ENCODE measurements at places on chromosomes 13 and 19.
A peak's percentile ranks its signal among the peaks of the same experiment; 100 is the strongest.

GRCh38 chr19:47593860-47594259 lies 15.1 kb upstream of the BICRA start:
- DNase-seq, result no peak

- DNase-seq, result no peak
Observed at GRCh38 chr19:21321134-21321533, 8.1 kb downstream of the ZNF708 start.

GRCh38 chr13:25768838-25769237 lies 283.0 kb downstream of the SHISA2 start:
- no peak for DNase-seq

DNA sequence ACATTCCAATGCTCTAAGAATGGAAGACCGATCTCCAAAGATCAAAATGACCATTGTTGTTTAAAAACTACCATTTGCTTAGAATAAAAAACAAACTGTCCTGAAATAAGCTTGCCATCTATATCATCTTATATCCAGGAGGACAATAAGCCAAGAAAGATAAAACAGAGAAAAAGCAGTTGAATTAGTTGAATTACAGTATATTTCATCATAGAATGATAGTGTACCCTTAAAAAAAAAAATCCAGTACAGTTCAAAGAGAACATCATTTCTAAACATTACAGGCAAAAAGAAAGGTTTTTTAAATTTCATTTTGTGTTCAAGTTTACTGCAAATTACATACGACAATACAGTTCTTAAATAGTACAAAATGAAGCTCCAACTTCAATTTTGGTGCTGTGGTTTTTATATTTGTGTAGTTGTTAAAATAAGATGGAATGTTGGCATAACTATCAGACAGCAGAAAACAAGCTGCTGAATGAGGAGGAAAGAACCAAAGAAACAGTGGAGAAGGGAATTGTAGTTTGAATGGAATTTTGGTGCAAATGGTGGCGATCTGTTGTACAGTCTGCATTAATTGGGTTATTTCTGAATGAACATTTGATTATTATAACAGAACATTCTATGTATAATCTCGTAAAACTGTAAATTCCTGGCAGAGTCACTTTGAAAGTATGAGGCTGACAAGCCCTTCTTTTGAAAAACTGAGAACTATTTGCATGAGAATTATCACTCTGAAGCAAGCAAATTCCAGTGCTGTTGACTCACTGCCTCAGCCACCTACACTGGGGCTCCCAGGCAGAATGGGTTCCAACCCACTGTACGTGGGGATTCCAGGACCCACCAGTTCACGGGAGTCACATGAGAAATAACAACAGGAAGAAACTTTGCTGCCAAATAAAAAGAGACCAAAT lies 37.7 kb downstream of the LHFPL6 start:
- no peak for DNase-seq

DNA sequence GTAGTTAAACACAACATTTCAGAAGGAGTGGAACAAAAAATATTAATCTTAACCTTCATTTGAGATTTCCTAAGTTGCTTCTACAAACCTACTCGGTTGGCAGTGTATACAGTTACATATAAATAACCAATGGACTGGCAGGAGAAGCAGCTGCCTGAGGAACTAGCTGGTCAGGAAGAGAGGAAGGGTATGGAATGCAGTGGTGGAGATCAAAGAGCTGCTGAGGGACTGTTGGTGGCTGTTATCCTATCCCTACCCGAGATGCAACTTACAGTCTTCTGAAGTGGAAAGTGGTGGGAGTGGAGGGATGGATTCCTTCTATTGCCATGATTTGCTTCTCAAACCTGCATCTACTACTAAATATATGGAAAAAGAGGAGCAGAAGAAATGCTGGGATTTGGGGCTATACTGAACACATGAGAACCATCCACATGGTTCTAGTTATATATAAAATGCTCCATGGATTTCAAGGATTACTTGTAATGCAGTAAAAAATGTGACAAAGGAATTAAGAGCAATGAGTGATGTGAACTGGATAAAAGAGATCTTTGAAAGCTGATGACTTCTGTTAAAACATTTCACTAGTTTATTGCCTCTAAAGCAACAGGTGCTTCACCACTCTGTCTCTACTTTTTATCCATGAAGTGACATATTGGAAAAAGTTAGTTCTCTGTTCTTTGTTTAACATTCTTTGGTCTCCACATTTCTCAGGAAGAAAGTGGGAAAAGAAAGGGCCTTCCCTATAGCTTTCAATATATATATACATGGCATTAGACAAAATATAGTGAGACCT lies 29.9 kb downstream of the MICU2 start:
- DNase-seq, result no peak

DNA sequence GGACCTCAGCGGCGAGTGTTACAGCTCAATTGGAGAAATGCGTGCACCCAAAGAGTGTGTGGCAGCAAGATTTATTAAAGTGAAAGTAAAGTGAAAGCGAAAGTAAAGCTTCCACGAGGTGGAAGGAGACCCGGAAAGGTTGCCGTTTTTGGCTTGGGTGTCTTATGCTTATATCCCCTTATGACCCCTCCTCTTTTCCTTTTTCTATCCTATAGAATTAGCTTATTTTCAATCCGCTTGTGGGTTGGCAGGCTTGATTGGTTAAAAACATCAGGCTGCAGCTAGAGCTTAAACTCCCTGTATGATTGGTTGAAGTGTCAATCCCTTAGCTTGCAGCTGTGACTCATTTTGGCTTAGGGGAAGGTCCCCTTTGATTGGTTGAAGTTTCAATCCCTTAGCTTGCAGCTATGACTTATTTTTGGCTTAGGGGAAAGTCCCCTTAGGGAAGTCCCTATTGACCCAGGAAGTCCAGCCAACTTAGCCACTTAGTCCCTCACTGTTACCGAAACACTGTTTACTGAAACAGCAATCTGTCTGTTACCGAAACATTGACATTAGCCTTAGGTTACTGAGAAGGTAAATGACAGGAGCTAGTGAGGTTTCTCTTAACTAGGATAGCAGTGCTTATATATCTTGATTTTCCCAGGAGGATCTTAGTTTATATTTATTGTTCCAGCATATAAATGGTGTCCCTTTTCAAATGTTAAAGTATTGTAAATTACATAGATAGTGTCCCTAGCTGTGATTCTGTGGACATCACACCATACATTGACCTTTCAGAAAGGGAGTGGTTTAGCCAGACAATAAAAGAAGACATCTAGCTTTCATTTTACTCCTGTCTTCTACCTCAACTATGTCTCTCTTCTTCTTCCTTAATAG lies 575.8 kb downstream of the DACH1 start:
- DNase-seq, result peak; percentile 69

- DNase-seq, result peak; percentile 66
Observed at GRCh38 chr19:2027361-2027760, 11.8 kb upstream of the BTBD2 start.

GRCh38 chr13:60398907-60399589 lies 2.0 kb downstream of the TDRD3 start:
- peak; percentile 37 for DNase-seq

DNA sequence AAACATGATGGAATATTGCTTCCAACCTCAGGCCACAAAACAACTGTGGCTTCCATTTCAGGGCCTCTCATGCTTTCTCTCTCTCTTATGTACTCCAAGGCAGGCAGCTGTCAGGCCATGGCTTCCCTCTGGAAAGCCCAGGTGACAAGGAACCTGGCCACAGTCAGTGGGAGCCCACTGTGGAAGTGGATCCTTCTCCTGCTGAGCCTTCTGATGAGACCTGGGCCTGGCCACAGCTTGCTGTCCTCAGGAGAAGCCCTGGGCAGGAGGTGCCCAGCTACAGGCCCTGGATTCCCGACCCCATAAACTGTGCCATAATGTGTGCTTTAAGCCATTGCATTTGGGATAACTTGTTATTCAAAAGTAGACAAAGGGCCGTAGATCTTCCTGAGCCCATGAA lies 71.2 kb downstream of the SPACA7 start:
- no peak for DNase-seq

DNA sequence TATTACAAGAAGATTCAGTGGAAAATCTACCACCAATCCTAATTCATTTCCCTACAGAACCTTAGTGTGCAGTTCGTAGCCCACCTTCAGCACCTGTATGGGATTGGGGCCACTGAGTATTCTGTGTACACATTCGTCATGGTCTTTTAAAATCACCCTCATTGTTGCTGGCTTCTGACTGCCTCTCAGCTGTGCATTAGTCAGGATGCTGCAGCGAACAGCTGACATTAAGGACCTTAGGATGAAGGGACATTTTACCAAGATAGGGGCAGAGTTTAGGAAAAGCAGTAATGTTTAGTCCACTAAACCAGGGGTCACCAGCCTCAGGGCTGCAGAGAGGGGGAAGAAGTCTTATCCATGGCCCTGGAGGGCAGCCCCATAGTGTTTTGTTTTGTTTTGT lies 176.5 kb downstream of the COL4A1 start:
- no peak for DNase-seq

GRCh38 chr13:42875475-42876269 lies 94.3 kb downstream of the FAM216B start:
- peak; percentile 27 for DNase-seq

GRCh38 chr19:11483366-11484111 lies 2.7 kb upstream of the ELAVL3 start:
- DNase-seq, result no peak

DNA sequence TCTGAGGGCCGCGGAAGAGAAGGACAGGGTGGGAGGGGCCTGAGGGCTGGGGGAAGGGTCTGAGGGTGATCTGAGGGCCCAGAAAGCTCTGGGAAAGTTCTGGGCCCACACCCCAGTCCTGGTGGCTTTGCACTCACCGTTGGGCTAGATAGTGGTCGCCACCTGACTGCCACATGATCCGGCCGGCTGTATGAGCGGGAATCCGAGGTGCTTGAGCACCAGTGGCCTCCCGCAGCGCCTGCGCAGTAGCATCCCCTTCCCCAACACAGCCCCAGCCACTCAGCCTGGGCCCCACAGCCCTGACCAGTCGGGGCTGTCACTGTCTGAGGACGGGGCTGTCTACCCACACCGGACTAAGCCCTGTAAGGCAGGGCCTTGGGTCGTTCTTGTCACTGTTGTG lies 15.0 kb downstream of the PRODH2 start:
- DNase-seq, result peak; percentile 60

DNA sequence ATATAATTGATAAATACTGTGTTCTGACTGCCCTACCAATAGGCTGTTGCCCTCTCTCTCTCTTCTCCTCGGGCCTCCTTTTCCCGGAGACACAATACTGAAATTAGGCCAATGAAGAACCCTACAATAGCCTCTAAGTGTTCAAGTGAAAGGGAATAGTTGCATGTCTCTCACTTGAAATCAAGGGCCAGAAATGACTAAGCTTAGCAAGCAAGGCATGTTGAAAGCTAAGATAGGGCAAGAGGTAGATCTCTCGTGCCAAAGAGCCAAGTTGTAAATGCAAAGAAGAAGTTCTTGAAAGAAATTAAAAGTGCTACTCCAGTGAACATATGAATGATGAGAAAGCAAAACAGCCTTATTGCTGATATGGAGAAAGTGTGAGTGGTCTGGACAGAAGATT lies 13.3 kb downstream of the KATNAL1 start:
- DNase-seq, result peak; percentile 61

DNA sequence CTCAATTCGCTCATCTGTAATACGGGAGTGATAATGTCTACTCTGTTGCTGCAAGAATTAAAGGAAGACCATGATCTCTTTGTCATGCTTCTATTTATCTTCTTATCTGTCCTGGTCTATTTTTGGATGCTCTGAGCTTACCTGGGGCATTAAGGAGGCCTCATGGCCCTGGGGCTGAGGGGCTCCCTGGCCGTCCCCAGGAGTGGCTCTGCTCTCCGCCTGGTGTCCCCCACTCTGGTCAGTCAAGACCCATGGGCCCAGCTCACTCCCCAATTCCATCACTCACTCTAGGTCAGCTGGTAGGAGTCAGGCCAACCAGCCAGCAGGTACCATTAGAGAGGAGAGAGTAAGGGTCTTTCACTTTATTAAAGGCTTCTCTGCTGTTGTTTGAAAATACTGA lies 1.1 kb upstream of the CHST8 start:
- no peak for DNase-seq

- DNase-seq, result no peak
Observed at GRCh38 chr13:80906860-80907259, 565.9 kb upstream of the SPRY2 start.

- DNase-seq, result no peak
Observed at GRCh38 chr13:43044720-43045301, 21.4 kb downstream of the DNAJC15 start.

GRCh38 chr19:40599331-40599901 lies 1.8 kb upstream of the LTBP4 start:
- peak; percentile 57 for DNase-seq
